ENCODE measurements at places on chromosomes 11 and 22. TPM values are rescaled to one million over a fixed set of nuclear protein-coding genes. Genes with fewer than 3 reads are reported as not detected.

CYP2D6 gene
- total RNA-seq = 4.4 TPM

PHOX2A gene
- total RNA-seq = not detected

GGT5 gene
- total RNA-seq = 0.11 TPM

AMPD3 gene
- 21.1 TPM for total RNA-seq

CREB3L1 gene
- not detected for total RNA-seq

VPS37C gene
- 6.0 TPM for total RNA-seq

PRODH gene
- total RNA-seq = 0.06 TPM

CLMP gene
- 0.31 TPM for total RNA-seq

DNA sequence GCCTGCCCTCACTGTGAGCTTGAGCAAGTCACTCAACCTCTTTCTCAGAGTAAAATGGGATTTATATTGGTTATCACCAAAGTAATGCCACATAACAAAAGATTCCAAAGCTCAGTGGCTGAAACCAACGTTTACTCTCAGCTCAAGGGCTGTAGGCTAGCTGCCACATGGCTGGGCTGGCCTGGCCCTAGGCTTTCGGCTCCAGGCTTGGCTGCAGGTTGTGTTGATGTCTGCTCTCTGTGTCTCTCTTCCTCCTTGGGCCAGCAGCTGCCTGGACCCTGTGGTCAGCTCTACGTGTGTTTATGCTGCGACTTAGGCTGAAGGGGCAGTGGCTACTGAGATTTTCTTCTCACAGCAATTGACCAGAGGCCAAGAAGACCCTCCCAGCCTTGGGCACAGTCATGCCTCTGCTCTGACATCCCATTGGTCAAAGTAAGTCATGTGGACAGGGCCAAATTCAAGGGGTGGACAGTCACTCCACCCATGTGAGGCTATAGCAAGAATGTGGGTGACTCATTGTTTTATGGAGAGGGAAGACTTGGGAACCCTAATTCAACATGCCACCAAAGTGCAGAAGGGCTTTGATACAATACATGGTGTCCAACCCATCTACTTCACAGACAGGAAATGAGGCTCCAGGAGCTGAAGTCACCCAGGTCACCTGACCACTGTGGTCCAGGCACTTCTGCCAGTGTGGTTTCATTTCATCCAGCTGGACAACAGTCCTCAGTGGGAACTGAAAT lies 90.6 kb downstream of the TSPAN18 start:
- no peak for DNase-seq

- DNase-seq = no peak
Measured at GRCh38 chr11:67641338-67642172, 2.0 kb upstream of the TBX10 start.

- no peak for DNase-seq
Measured at GRCh38 chr11:114089748-114090147, 30.2 kb downstream of the ZBTB16 start.

DNA sequence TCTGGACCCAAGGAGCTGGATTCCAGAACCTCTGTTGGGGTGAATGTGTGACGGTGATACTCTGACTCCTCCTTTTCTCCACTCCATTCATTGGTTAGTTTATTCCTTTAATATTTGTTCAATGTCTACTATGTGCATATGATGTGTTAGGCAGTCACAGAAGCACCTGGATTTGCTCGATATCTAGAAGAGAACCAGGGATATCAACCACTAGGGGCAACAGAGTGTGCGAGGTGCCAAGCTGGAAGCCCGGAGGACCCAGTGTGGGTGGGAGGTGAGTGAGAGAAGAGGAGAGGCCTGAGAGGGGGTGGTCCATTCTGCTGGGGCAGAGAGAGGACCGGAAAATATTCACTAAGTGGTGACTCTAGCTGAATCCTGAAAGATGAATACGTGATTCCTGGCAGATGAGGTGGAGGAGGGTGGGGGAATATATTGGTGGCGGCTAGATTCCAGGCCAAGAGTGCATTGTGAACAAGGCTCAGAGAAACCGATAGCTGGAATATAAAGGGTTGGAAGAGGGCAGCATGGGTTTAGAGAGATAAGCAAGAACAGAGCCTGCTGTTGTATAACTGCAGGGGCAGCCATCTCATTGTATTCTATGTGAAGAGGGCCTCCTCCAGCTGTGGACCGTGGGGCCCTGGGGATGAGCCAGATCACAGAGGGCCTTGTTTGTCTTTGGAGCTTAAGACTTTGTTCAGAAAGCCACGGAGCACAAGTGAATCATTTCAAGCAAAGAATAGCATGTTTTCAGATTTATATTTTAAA lies 6.9 kb upstream of the TIMP3 start:
- no peak for DNase-seq

- DNase-seq = no peak
Measured at GRCh38 chr11:6825231-6825744, 20.2 kb upstream of the OR10A5 start.

DNA sequence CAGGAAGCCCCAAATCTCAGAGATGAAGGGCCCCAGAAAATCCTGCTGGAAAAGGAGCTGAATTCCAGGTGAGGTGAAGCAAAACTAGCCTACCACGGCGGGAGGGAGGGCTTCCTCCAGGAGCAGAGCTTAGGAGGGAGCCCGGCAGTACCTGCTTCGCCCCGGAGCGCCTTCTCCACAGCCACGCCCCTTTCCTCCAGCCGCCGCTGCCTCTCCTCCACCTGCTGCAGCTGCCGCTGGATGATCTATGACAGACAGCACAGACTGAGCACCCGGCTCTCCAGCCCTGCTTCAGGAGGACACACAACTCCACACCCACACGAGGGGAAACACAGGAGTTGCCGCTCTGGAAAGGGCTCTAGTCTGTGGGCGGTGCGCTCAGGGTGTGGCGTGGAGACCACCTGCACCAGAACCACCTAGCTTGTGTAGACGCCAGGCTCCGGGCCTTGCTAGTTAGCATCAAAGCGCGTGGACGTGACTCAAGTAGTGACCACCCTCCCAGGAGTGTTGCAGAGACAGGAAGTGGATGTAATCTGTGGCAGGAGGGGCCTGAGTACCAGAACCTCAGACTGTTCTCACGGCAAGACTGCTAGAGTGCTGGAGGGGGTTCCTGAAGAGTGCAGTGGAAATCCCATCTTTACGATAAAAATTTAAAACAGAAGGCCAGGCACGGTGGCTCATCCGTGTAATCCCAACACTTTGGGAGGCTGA lies 34.6 kb upstream of the BID start:
- DNase-seq = no peak

DNA sequence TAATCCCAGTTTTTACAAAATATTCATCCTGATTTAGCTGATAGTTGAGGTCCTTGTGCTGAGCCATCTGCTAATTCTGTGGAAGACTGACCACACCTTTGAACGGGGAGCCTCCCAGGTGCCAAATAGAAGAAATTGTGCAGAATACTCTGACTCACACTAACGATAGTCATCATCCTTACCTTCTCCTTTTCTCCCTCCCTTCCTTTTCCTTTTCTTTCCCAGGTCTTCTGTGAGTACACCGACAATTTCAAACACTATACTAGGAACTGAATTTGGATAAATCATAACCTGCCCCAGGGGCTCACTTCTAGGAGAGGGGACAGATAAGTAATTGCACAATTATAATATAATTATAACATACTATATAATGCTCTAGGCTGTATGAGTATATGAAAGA lies 73.1 kb upstream of the CTSC start:
- no peak for DNase-seq

DNA sequence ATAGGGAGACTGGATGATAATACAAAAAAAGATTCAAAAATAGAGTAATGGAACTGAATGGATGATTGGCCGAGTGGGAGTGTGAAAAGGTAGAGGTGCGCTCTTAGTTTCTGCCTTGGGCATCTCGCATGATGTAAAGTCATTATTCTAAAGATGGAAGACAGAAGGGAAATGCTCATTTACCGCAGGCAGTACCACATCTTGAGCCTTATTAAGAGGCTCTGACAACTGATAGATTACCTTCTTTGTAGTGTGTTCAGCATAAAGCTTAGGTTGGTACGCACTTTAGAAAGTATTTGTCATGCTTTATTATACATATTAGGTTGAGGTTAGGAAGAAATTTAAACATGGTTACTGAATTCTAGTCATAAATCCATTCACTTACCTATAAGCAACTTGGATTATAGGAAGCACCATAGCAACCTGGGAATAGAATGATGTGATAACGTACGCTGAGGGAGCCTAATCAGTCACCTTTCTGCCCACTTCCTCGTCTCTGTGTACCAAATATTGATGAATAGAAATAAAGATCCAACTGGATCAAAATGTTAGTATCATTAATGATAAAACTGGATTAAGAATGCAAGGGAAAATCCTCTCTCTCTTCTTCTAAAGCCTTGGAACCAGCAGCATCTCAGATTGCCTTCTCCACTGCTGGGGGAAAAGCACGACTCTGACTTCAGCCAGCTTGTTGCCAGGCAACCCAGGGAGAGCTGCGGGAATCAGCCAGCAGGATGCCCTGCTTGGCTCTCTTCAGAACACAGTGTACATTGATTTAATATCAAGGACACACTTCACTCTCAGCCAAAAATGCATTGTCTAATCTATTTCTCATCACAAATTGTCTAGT lies 29.0 kb upstream of the VWA5A start:
- no peak for DNase-seq

DNA sequence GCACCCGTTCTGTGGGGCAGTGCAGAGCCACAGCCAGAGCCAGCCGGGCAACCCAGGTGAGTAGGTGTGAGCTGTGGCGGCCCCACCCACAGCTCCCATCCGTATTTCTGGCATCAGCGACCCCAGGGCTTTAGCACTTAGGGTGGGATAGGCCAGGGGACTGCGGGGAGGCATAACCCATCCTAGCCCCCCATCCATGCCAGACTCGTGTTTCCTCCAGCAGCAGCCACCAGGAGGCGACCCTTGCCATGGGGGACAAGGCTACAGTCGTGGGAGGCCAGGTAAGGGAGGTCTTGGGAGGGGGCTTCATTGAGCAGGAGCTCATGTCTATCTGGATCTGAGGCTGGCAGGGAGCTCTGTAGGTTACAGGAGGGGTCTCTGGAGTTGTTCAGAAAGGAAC lies 873 bp downstream of the OTOG start:
- DNase-seq = no peak

GRCh38 chr11:100629671-100630070 lies 57.4 kb upstream of the ARHGAP42 start:
- no peak for DNase-seq

DNA sequence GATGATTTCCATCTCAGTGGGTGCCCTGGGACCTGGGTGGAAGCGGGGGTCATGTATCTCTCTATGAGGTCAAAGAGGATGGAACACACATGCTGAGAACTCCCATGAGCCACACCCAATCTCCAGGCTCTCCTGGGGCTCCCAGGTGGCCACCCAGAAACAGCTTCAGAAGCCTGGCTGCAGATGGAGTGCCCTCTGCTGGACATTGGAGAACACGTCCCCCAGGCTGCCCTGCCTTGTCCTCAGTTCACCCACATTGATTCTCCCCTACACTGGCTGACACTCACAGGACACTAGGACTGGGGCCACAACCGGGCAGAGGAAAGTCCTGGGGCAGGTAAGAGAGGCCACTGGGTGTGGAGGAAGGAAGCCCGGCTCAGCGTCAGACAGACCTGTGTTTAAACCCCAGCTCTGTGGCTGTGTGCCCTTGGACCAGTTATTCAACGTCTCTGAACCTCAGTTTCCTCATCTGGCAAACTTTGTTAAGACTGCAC lies 4.5 kb upstream of the NOL12 start:
- DNase-seq = peak; percentile 75

DNA sequence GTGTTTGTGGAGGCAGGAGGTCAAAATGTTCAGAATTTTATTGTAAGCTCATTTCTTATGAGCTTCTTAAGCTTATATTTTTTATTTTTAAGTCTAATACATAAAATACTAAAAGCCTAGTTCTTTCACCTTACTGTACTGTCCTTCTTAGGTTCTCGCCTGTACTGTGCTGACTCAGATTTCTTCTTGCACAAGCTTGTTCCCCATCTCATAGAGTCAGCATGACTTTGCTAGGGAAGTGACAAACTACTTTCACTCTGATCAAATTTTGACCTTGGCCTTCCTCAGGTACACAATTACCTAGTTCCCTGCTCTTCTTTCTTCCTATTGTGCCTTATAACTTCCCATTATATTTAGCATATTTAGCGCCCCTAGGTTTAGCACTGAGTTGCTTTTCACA lies 81.5 kb downstream of the STK33 start:
- no peak for DNase-seq

GRCh38 chr11:70183483-70184176 lies 19.5 kb upstream of the FADD start:
- no peak for DNase-seq

DNA sequence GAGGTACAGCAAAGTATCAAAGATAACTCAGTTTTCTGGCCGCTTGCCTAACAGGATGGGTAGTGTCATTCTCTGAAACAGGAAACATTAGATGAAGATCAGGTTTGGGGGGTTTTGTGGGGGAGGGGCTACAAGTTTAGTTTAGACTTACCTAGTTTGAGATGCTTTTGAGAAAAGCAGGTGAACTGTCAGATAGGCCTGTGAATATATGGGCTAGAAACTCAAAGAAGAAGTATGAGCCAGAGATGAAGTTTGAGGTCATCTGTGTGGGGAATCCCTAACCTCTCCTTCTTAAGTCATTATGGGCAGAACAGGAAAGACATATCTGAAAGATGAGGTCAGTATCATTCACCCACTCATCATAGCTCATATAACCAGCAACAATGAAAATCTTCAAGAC lies 11.9 kb downstream of the HOATZ start:
- no peak for DNase-seq

- no peak for DNase-seq
Measured at GRCh38 chr11:7630002-7630401, 43.3 kb downstream of the CYB5R2 start.

GRCh38 chr11:88070437-88070836 lies 104.8 kb downstream of the RAB38 start:
- no peak for DNase-seq

DNA sequence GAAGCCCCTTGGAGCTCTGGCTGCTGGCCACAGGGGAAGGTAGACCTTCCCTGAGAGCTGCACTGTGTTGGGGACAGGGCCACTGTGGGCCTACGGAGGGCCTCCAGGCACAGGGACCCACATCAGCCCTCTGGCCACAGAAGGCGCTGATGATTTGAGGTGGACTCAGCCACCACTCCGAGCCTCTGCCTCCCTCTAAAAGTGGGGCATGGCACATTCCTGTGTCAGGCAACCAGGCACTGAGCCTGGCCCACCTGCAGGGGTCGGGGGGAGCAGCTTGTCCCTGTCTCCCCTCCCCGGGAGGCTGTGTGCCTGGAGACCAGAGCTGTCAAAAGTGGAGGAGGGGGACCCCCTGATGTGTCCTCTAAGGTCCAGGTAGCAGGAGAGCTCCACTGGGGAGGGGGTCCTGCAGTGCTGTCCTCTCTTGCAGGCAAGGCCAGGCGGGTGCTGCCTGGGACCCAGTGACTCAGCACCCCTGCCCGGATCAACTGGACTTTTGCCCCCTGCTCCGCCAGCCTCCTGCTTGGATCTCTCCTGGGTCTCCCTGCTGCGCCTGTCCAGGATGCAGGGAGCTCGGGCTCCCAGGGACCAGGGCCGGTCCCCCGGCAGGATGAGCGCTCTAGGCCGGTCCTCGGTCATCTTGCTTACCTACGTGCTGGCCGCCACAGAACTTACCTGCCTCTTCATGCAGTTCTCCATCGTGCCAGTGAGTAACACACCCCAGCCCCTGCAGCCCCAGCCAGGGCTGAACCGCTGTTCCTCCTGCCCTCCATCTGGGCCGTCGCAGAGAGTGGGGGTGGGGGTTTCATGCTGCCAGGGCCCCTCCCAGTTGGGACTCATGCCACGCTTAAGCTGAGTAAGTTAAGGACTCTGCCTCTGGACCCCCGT lies 17.5 kb upstream of the CDKN1C start:
- DNase-seq = no peak

GRCh38 chr11:62853279-62853965 lies 14.0 kb upstream of the WDR74 start:
- DNase-seq = no peak
